ENCODE measurements at places on chromosomes 4 and X.

GRCh38 chr4:144757969-144758368 is 112.0 kb downstream of the HHIP start:
- no peak for DNase-seq

DNA sequence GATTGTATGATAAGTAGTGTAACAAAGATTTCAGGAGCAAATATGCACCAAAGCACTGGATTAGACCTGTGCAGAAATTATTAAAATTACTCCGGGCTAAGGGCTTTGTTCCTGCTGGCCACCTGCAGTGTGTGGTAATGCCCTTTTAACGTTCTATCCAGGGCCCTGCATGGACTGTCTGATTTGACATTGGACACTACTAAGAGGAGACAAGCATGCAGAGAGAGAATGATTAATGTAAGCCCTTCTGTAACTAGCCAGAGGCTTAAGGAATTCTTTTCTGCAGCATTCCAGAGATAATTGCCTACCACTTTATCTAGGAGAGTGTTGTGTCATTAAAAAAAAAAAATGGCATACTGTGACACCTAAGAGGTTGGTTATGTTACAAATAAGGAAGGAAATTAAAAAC is 117.0 kb downstream of the PCDH7 start:
- DNase-seq, result no peak

DNA sequence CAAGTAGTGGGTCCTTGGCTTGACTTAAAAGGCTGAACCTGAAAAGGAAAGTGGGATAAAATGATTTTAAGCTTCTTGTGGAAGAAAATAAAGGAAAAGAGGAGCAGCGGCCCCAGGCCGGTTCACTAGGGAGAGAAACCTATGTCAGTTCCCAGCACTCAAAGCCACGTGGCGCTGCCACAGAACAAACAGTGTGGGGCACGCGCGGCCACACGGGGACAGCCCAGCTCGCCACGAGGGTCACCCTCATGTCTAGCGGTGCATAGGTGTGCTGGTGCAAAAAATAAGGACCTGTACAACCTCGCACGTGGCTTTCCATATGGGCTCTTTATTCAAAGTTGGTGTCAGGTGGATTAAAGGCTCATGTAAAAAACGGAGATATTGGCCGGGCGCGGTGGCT is 17.1 kb downstream of the MSANTD1 start:
- no peak for DNase-seq

GRCh38 chr4:73870260-73870659 is 1.1 kb downstream of the CXCL1 start:
- no peak for DNase-seq

GRCh38 chrX:13938051-13938828 is 91.5 kb downstream of the GEMIN8 start:
- DNase-seq, result no peak

GRCh38 chrX:85112293-85112692 is 108.6 kb downstream of the APOOL start:
- no peak for DNase-seq

DNA sequence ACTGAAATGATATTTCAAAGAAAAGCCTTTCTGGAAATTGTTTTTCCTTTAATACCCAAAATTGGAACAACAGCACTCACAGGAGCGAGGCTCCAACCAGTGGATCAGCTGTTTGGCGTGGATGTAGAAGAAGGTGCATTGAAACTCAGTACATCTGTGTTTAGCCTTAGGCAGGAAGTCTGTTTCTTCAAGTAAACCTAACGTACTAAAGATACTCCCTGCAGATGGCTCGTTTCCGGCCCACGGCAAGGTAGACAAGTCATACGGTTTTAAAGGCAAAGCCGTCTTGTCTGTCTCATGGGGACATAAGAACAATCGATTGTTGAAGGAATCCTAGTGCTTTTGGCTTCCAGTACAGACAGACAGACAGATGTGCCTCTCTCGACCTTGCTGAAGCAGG is 50.0 kb upstream of the CLCN4 start:
- DNase-seq, result no peak

GRCh38 chr4:149466446-149466845 is 349.2 kb downstream of the IQCM start:
- DNase-seq, result no peak

GRCh38 chr4:84877051-84877833 is 89.2 kb downstream of the WDFY3 start:
- no peak for DNase-seq

GRCh38 chrX:6558979-6559378 is 24.1 kb upstream of the VCX3A start:
- no peak for DNase-seq

DNA sequence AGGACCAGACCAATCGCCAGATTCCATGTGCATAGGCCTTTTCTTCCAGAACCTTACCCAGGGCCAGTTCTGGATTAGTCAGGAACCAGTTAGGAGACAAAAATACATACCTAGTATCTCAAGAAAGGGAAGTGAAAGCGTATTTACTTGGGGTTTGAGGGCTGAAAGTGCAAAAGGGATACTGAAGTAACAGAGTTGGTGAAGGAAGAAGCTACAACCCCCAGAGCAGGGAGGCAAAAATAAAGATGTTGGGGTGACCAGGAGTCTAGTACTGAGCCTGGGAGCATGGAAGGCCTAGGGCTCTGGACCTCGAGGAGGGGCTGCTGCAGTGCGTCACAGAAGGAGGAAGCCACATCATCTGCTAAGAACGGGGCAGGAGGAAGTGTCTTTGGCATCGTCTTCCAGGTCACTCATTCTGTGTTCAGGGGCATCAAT is 38.3 kb downstream of the TKTL1 start:
- no peak for DNase-seq

DNA sequence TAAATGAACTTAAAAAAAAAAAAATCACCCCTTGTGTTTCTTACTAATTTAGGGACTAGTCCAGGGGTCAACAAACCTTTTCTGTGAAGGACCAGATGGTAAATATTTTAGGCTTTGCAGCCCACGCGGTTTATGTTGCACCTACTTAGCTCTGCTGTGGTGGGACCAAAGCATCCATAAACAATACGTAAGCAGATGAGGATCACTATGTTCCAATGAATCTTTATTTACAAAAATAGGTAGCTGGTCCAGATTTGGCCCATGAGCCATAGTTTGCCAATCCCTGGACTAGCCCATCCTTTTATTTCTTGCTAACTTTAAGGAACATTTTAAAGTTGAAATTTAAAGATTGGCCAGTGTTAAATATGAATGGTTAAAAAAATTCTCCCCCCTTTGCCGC is 95.3 kb downstream of the AFF1 start:
- no peak for DNase-seq

GRCh38 chr4:90458576-90458975 is 331.4 kb downstream of the CCSER1 start:
- DNase-seq, result no peak

DNA sequence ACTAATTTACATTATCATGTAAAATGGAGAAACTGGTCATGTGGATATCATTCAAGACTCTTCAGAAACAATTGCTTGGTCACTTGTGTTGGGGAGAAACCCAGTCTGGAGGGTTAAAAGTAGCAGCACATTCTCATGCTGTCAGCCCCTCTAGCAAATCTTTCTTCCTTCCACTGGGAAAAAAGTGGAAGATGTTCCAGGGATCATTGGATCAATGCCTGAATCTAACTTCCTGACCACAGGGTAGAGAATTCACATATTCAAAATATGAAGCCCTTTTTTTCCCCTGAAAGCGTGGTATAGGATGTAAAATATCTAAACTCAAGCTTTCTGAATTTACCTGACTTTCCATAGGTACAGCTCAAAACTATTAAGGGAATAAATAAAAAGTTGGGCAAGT is 98.0 kb downstream of the CXCL13 start:
- no peak for DNase-seq

All from stimulated activated CD8-positive, alpha-beta memory T cell treated with anti-CD3 and anti-CD28 coated beads, Interleukin-7, amount 100 ng/mL, for 1 hour (primary cell).